ENCODE measurements at places on chromosomes 16 and 17. TPM values are rescaled to one million over a fixed set of nuclear protein-coding genes. Genes with fewer than 3 reads are reported as not detected.

GAA gene
- polyA plus RNA-seq, result 3.8 TPM

KCNJ12 gene
- 0.02 TPM for polyA plus RNA-seq

SDR42E2 gene
- polyA plus RNA-seq, result not detected

DOC2A gene
- polyA plus RNA-seq, result 0.46 TPM

NHLRC4 gene
- 0.45 TPM for polyA plus RNA-seq

OTOA gene
- polyA plus RNA-seq, result not detected

NAGLU gene
- 17.2 TPM for polyA plus RNA-seq

C16orf46 gene
- 0.33 TPM for polyA plus RNA-seq

- DNase-seq, result no peak
Measured at GRCh38 chr16:84098939-84099338, 17.8 kb downstream of the MBTPS1 start.

- no peak for DNase-seq
Measured at GRCh38 chr16:10228779-10229178, 46.6 kb upstream of the GRIN2A start.

DNA sequence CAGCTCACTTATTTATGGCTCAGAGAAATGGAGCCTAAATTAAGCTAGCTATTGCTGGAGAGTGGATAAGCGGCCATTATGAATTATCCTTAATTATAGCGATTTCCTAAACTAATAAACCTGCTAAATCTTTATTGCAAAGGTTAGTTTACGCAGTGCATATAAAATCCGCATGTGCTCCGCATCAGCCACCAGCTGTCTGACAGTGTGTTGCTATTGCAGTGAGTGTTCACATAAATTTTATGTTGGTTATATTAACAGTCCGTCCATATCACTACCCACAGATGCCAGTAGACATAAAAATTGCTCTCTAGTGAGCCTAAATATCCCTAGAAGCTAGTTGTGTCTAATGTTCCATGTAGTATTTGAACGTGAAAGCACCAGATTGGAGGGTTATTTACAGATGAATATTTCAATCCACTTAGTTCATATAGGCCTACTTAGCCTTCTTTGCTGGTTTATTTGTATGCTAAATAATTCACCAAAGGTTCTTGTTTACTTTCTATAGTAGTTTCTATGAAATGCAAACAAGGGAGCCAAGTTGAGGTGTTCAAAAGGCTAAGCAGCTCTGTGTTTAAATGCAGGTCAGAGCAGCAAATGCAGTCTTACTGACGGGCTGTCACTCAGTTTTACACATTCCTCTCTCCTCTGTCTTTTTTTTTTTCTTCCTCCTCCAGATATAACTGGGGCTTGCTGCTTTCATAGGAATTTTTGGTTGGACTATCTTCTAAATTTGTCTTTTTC is 219.1 kb downstream of the IRX3 start:
- DNase-seq, result no peak

DNA sequence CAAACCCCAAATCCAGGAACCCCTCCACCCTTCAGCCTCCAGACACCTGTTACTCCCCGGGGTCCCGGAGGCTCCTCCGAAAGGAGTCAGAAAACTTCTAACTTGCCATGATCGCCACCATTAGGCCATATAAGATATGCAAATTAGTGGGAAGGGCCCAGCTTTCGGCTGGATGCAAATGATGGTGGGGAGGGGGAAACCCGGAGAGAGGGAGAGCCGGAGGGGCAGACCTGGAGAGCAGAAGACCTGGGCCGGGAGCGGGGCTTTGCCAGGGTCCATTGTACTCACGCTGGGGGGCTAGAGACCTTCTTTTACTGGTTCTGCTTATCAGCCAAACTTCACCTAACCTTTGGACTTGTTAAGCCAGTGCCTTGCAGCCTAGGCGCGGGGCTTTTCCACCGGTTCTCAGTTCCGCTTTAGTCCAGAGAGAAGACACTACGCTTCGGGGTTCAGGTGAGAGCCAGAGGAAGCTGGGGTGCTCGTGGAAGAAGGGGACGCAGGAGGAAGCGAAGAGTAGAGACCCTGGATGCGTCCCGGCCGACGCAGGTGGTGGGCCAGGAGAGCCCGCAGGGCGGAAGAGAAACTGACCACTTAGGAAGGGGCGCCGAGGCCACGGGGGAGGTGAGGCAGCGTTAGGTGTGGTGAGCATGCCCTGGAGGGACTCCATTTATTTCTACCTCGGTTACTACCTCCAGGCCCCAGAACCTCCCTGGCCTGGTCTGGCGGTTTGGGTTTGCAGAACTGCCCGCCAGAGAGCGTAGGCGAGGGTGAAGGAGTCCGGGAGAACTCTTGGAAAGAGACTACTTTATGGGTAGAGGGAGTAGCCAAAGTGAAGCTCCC is at the start of gene HNF1B:
Gene HNF1B, minus strand, starts transcription at position 99 of the 840 bp plus-strand sequence. CDS start 175 bp downstream, outside the sequence.
- DNase-seq, result no peak

- DNase-seq, result no peak
Measured at GRCh38 chr16:30697264-30698138, 1.5 kb upstream of the SRCAP start.

- DNase-seq, result no peak
Measured at GRCh38 chr16:46788891-46789474, 40.8 kb upstream of the MYLK3 start.

DNA sequence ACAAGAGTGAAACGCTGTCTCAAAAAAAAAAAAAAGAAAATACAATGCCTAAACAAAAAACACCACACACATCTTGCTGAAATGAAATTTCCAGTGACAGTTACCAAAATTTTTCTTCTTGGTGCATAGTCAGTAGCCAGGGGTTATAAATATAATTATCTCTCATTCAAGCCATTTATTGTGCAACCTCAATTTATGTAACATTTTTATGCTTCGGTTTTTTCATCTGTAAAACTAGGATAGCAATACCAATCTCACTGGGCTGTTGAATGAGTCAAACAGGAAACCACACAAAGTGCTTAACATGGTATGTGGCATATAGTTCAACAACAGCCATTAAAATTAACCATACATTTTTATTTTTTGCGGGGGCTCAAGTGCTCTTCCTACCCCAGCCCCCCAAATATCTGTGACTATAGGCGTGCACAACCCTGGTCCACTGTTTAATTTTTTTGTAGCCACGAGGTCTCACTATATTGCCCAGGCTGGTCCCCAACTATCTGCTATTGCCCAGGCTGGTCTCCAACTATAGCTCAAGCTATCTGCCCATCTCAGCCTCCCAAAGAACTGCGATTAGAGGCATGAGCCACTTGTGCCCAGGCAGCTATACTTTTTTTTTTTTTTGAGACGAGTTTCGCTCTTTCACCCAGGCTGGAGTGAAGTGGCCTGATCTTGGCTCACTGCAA is 2.6 kb downstream of the COG4 start:
- no peak for DNase-seq

DNA sequence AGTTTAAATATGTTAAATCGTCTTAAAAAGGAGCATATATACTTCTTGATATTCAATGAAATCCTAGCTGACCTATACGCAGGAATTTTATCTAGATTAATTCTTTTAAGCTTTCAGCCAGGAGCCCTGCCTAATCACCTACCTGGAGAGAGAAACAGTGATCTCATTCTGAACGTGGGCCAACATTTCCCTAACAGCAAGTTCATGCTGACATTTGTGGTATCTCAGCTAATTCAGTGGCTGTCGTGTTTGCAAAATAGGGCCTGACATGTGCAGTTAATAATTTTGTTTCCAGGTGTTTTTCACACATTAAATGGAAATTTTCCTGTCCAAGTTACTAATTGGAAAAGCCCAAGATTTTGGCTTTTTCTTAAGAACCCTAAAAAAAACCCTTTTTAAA is 17.4 kb downstream of the KRT24 start:
- no peak for DNase-seq

GRCh38 chr16:22117609-22118008 is 25.3 kb downstream of the VWA3A start:
- no peak for DNase-seq

DNA sequence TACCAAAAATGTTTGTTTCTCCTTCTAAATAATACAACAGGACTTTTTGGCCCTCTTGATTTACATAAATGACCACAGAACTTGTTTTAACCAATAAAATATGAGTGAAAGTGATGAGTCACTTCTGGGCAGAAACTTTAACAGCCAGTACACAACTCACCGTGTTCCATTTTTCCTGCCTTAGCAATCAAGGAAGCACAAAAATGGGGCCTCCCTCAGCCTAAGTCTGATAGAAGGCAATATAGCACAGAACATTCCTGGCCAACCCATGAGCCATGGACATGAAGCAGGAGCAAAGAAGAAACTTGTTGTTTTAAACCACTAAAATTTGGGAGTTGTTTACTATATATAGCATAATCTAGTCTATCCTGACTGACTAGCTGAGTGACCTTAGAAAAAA is 61.1 kb upstream of the MTMR4 start:
- DNase-seq, result no peak

GRCh38 chr17:48738424-48738802 is 9.9 kb upstream of the HOXB13 start:
- no peak for DNase-seq

DNA sequence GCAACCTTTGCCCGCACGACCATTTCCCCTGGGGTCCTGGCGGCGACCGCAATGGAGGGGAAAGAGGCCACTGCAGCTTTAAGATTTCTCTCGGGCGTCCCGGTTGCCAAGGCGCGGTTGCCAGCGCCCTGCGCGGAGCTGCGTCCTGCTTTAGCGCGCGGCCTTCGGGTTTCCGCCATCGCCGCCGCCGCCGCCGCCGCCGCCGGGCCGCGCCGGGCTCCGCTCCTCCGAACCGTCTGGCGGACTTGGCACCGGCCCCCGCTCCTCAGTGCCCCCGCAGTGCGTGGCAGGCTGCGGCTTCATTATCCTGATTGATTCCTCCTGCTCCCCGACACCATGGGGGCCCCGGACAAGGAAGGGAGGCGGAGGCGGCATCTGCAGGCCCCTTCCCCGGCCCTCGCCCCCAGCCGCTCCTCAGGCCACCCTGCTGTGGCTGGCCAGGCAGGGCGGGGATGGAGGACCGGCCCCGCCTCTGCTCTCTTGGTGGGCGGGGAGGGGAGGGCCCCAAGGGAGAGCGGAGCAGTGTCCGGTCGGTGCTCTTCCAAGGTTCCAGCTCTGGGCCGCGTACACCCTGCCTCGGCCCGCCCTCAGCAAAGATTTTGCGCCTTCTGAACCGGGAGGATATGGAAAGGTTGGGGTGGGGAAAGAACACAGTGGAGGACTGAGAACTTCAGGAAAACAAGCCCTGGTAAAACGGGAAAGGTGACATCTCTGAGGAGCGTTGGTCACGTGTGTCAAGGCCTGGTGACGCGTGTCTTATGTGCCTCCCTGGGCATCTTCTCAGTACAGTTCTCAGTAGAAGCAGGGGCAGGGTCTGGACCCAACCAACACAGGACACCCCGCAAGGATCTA is 34.0 kb downstream of the NEUROD2 start:
- DNase-seq, result no peak

- DNase-seq, result no peak
Measured at GRCh38 chr16:21654881-21655280, 2.5 kb upstream of the IGSF6 start.

GRCh38 chr16:50289950-50290764 is 23.8 kb downstream of the ADCY7 start:
- DNase-seq, result no peak

GRCh38 chr17:44749980-44750318 is 8.8 kb upstream of the ADAM11 start:
- DNase-seq, result no peak

GRCh38 chr17:40060887-40061608 is 1.7 kb upstream of the THRA start:
- no peak for DNase-seq

DNA sequence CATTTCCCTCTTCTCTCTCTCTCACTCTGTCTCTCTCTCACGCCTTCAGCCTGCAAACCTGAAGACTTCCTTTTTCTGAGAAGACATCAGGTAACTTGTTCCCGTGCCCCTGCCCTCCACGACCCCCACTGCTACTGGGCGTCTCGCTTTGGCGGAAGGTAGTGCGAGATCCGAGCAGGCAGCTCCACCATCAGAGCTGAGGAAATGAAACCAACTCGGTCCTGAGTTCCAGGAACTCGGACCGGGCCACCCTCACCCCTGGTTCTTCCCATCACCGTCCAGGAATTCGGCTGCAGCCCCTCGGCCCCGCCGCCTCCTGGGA is 585 bp downstream of the MLKL start:
- DNase-seq, result no peak

Measured in AG04450 (cell line).